Stimulated activated CD4-positive, alpha-beta T cell treated with anti-CD3 and anti-CD28 coated beads, Interleukin-2, amount 100 ng/mL, for 24 hours (primary cell): ENCODE measurements at places on chromosomes 3 and 15.

- DNase-seq = no peak
These were observed 78.4 kb downstream of the SPSB4 start for GRCh38 chr3:141129541-141130011.

GRCh38 chr3:58657571-58658141 is 8.9 kb downstream of the FAM3D start:
- no peak for DNase-seq

DNA sequence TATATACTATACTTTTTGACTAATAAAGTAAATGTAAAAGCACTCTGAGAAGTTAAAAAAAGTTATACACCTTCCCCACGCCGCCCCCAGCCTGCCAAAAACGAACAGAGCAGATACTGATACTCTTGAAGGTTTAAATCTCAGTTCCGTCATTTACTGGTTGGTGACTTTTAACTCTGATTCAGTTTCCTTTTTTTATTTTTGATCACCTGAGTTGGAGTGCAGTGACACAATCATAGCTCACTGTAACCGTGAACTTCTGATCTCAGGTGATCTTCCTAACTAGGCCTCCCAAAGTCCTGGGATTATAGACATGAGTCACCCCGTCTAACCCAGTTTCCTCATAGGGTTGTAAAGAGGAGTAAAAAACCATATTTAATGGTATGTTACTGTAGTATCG is 3.3 kb upstream of the TIPIN start:
- no peak for DNase-seq

DNA sequence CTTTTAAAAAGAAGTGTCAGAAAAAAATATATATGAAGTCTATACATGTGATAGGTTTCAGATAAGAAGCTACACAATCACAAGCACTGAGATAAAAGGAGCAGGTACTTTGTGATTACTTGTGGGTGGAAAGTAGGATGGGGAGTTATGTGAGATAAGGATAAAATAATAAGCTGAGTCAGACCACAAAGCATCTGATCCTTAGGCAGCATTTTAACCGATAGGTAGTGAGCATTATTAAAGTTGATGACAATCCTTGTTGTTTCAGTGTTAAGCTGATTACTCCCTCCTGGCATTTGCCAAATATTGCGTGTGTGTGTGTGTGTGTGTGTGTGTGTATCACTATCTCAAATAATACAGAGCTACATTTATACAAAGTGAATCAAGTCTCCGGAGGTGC is 483.1 kb downstream of the NAALADL2 start:
- no peak for DNase-seq

DNA sequence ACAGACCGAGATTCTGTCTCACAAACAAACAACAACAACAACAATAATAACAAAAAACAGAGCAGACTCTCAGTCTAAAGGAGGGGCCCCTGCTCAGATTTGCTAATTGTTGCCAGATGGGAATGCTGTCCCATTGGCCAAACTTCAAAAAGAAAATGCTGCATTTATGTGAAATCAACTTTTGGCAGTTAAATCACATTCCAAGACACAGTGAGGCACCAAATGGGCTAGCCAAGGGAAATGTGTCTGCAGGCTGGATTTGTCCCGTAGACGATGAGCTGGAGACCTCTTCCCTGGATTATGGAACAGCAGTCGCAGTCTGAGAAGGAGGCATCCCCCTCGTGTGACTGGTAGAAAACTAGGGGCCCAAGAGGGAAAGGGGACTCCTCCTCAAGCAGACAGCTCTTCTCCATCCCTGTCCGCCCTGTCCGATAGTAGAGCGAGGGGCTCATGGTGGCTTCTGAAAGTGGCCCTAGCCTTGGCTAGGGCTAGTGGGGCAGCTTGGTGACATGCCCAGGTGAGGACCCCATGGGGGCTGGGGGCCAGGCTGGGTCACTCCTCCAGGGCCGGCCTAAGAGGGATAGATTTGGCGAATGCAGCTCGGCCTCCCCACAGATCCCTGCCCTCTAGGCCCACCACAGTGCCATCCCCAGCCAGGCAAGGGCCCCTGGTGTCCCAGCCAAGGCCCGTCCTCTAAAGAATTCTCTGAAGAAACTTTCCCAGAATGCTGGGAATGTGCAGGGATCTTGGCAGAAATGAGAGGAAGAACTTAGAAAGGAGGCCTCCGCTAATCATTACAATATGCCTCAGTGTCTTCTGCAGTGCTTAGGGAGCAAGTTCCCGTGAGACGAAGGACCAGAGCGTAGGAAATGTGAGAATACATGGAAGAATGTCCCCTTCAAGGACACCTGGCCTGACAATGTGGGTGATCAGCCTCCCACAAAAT is 2.0 kb downstream of the SLC22A14 start:
- DNase-seq = no peak

GRCh38 chr15:62739082-62739481 is 303.5 kb upstream of the TPM1 start:
- no peak for DNase-seq

DNA sequence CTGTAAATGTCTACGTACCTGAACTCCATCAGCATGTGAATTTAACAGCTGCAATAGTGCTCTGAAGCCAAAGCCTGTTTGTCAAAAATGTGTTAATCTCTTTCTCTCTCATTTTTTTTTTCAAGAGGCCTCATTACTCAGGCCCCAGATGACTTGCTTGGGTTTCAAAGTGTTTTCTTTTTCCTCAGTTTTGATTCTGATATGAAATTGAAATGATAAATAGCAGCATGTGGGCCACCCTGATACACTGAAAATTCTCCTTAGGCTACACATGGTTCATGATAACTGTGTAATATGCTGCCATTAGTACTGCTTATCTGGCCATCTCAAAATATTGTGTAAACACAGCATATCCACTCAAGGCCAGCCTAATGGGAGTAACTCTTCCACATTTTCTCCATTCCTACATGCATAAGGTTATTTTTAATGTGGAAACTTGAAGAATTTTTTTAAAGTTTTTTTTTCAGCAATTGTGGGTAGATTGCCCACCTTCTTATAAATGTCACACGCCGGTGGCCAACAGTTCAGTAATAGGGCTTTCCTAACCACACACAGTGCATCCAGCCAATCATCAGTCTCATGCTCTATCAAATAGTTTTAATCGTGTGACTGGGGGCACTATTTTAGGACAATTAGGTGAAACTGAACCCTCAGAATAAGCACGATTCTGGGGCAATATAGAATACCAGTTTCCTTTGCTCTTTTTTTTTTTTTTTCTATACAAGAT is 13.1 kb upstream of the DENND4A start:
- DNase-seq = no peak

DNA sequence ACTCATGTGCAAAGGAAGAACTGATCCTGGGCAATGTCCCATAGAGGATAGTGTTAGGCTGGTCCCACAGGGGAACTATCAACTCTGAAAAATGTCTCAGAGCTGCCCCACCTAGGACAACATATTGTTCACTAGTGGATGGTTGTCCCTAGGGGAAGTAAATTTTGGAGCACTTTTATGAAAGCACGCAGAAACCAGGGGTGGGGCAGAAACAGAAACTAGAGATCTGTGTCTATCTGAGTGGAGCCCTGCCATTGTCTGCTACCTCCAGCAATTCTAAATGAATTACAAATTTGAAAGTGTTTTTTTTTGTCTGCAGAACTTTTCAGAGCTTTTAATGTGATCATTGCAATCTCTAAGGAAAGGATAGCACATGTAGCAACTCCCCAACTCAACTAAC is 357.1 kb upstream of the PROK2 start:
- no peak for DNase-seq

DNA sequence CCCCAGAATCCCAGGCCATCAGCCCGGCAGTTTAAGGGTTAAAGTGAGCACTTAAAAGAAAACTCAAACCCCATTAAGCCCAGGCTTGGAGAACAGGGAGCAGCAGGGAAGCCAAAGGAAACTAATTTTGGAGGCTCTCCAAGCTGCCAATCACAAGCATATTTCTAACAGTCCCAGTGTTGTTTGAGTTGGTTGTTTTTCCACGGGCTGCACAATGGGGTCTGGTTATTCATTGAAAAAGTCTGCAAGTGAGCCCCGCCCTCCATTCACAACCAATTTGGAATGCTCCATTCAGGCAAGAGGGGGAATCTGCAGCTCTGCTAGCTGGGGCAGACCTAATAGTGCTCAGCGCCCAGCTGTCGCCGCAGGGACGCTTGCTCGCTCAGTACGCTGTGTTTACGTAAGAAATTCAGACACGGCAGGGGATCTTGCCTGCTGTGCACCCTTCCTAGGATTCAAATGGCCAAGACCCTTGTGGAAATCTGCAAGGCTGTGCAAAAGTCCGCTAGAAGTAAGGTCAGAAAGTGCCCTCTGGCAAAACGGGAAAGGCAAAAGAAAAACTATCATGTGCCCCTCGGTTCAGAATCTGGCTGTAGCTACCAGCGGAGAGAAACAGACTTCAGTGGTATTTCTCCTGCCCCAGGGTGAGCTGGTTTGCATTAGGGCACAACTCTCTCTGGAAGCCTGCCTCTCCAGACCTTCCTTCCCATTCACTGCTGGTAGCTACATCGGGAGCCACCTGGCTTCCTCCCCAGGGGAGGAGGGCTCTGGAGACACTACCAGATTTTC is 11.0 kb downstream of the ETV5 start:
- DNase-seq = no peak

- DNase-seq = no peak
These were observed 27.6 kb upstream of the VILL start for GRCh38 chr3:37963016-37963415.

DNA sequence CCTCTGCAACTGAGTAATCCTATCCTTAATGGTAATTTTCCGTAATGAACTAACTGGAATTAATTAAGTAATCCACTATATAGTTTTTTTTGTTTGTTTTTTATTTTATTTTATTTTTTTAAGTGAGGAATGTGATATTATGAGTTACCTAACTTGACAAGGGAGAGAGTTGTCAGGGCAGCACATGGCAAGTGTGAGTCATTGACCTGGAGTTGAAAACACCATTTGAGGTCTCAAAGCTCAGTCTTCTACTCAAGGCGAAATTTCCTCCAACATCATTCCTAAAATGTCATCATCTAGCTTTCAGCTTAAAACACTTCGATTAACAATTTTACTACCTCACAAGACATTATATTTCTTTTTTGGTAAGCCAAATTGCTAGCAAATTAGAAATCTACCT is 87.8 kb downstream of the NECTIN3 start:
- DNase-seq = no peak

GRCh38 chr3:112482675-112483074 is 16.6 kb downstream of the BTLA start:
- no peak for DNase-seq

GRCh38 chr3:134376786-134377426 is 2.7 kb upstream of the AMOTL2 start:
- DNase-seq = no peak

DNA sequence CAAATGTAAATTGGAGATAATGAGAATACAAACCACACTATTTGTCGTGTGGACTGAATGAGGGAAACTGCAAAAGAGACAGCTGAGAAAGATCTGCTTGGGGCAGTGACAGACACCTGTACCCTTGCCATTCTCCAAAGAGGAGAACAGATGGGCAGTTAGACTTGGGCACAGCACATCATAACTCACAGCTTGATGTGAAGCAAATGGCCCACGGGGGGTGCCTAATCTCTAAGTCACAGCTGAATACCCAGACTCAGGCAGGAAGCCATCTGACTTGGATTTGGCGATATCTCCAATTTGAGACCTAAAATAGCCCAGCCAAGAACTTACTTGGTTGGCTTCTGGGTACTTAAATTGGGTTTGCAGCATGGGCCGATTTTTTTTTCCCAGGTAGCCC is 10.0 kb upstream of the SLC6A11 start:
- no peak for DNase-seq

- no peak for DNase-seq
These were observed 15.4 kb downstream of the ALPK3 start for GRCh38 chr15:84832448-84833040.

DNA sequence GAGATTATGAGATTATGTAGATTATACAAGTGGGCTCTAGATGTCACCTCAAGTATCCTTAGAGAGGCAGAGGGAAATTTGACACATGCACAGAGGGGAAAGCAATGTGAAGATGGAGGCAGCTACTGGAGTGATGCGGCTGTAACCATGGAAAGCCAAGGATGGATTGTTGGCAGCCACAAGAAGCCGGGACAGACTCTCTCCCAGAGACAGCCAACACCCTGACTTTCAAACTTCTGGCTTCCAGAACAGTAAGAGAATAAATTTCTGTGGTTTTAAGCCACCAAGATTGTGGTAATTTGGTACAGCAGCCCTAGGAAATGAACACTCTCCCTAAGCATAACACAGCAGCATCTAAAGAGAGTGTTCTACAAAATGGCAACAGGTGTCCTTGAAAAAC is 34.4 kb upstream of the PRICKLE2 start:
- DNase-seq = no peak

GRCh38 chr15:48642795-48643194 is 2.7 kb downstream of the FBN1 start:
- no peak for DNase-seq

DNA sequence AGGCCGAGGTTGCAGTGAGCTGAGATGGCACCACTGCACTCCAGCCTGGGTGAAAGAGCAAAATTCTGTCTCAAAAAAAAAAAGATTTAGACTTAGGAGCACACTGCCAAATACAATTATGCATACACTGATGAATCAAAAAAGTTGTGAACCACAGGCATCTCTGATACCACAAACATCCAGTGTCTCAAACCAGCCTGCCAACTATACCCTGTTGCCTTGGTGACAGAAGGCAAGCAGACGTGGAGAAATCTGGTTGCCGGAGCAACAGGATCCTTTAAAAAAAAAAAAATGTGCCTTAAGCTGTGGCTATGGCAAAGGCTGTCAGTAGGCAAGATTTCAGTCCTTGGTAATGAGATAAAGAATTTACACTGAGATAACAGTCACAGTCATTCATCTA is 202.3 kb downstream of the NEK10 start:
- DNase-seq = no peak

DNA sequence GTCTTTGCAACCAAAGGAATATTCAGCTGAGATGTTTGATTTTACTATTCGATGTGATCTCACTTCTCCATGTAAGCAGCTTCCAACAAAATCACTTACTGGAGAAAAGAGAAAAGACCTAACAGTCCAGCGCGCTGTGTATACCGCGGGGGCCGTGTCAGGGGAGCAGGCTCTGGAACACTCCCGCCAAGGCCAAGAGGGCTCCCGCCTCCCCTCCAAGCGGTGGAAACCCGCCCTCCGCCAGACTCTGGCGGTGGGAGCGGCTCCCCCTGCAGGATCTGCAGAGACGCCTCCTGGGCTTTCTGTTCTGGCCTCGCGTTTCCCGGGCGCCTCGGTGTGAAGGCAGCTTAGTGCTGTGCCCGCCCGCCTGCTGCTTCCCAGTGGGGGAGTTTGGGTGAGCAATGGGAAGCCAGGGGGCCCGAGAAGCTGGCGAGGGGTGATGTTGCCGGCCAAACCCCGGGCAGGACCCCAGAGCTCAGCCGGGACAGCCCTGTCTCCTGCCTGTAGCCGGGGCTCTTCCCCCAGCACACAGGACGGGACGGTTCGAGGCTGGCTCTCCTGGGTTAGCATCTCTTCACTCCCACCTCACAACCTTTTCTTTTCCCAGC is 36.3 kb downstream of the CHST14 start:
- DNase-seq = peak; percentile 68

- DNase-seq = peak; percentile 40
These were observed 72.9 kb downstream of the CD200 start for GRCh38 chr3:112405845-112406244.

GRCh38 chr15:40743921-40744814 is 10.9 kb downstream of the RMDN3 start:
- peak; percentile 63 for DNase-seq

GRCh38 chr15:99019558-99020540 is 12.3 kb upstream of the PGPEP1L start:
- no peak for DNase-seq

GRCh38 chr3:22297436-22297835 is 546.4 kb upstream of the ZNF385D start:
- no peak for DNase-seq

GRCh38 chr15:39456582-39457330 is 124.1 kb upstream of the THBS1 start:
- no peak for DNase-seq
